ENCODE measurements at places on chromosomes 12 and 14.

DNA sequence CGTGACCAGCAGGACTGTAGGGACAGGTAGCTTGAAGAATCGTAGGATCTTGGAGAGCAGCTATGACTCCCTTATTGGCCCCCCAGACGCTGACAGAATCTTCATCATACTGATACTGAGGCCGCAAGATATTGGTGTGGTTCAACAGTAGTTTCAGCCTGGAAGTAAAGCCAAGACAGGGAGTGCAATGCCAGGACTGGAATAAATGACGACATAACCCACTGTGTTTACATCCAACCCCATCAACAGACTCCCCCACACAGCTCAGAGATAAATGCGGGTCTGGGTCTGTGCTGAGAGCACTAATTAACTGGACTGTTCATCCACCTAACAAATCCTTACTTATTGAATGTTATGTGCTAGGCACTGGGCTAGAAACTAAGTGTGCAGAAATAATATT lies 16.6 kb downstream of the NOXRED1 start:
- DNase-seq, result no peak

DNA sequence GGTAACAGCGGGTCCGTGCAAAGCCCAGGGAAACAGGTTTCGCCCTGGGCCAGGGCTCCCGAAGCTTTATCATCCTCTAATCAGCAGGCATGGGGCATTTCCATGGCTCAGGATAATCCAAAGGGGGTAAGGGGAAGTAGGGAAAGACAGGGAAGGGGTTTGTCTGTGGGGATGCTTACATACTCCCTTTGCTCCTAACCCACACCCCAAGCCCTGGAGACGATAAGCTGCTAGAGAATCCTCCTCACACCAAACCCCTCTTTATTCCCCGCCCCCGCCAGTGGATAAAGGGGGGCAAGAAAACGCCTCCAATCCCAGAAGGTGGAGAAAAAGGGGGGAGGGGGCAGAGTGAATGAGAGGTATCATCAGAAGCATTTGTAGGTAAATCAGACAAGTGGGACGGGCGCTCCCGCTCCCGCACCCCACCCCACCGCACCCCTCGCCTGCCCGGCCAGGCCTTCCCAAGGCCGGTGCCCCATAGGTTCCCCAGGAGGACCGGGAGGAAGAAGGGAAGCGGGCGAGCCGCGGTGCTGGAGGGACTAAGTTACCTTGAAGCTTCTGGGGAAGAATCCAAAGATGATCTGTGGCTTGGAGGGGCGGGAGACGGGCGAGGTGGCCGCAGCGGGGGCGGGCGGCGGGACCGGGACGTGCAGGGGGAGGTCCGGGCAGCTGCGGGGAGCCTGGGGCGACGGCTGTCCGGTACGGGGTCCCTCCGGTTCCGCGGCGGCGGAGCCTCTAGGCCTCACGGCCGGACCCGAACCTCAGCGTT lies 762 bp downstream of the PPP2R5E start:
- no peak for DNase-seq

DNA sequence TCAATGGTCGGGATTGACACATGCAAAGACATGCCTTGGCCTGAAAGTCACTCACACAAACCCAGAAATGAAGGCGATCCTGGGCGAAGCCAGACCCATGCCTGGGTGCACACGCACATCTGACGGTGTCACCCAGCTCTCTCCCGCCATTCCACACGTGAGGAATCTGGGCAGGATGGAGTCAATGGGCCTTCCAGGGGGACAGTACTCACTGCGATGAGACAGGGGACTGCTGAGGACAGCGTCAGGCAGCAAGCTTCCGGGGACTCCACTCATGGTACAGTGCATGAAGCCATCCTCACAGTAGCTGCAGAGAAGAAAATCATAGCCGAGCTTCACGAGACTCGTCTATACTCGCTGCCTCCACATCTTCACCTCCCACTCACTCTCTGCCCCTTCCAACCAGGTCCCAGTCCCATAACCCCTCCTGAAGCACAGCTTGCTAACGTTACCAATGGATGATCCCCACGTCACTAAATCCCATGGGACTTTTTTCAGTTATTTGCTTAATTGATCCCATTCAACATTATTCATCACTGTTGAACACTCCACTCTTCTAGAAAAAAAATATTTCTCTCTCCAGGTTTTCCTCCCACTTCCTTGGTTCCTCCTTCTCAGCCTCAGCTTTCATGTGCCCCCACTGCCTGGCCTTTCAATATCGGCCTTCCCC lies 77.8 kb downstream of the VWF start:
- DNase-seq, result no peak

DNA sequence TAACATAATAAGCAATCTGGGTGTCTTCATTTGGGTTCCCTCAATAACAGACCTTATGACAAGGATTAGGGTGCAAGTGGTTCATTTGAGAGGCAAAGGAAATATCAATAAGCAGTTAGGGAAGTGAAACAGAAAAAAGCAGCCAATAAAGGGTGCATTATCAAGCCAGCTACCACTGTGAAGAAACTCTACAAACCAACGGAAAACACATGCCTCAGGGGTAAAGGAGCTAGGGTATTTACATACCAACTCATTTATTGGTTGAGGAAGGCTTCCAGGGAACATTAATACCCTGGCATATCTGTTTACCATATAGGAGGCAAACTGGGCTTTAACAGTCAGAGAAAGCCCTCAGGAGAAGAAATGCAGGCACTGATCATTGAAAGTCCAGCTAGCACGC lies 22.7 kb upstream of the IFNG-AS1 start:
- no peak for DNase-seq

- DNase-seq, result no peak
Measured at GRCh38 chr14:71408362-71409030, 501.2 kb downstream of the PCNX1 start.

- DNase-seq, result no peak
Measured at GRCh38 chr14:94314890-94315289, 8.2 kb downstream of the SERPINA6 start.
